ENCODE measurements at places on chromosomes 11 and 22.
A peak's percentile ranks its signal among the peaks of the same experiment; 100 is the strongest.

GRCh38 chr11:126154691-126155090 lies 56.8 kb downstream of the RPUSD4 start:
- DNase-seq, result no peak

DNA sequence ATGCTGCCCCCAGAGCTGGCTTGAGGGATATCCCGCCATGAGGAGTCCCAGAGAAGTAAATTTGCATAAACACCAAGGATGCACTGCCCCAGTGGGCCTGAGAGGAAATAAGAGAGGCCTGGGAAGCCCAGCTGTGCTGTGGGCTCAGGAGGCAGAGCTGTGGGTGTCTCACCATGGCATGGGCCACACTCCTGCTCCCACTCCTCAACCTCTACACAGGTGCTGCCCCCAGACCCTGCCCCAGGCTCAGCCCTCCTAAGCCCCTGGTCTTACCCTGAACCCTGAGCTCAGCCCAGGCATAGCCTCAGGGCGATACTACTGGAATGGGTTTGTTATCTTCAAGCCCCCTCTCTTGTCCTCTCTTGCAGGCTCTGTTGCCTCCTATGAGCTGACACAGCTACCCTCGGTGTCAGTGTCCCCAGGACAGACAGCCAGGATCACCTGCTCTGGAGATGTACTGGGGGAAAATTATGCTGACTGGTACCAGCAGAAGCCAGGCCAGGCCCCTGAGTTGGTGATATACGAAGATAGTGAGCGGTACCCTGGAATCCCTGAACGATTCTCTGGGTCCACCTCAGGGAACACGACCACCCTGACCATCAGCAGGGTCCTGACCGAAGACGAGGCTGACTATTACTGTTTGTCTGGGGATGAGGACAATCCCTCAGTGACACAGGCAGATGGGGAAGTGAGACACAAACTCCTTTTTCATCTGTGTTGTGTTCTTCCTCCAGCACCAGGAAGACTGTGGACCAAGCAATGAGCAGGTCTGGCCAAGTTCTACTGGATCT lies 59.9 kb downstream of the GGTLC2 start:
- no peak for DNase-seq

DNA sequence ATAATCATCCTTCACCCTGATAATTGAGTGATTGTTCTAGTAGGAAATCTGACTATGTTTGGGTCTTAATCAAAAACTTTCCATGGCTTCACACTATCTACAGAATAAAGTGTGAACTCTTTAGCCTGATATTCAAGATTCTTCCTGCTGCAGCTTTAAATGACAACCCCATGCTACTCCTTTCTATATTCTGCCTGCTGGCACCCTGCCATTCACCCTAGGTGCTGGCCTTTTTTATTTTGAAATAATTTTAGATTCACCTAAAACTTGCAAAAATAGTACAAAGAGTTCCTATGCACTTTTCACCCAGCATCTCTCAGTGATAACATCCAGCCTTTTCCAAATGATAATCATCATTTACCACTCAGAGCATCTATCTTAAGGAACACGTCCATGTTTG lies 363.4 kb upstream of the NARS2 start:
- no peak for DNase-seq

- DNase-seq, result no peak
Measured at GRCh38 chr11:130600139-130600538, 151.7 kb downstream of the ADAMTS15 start.

DNA sequence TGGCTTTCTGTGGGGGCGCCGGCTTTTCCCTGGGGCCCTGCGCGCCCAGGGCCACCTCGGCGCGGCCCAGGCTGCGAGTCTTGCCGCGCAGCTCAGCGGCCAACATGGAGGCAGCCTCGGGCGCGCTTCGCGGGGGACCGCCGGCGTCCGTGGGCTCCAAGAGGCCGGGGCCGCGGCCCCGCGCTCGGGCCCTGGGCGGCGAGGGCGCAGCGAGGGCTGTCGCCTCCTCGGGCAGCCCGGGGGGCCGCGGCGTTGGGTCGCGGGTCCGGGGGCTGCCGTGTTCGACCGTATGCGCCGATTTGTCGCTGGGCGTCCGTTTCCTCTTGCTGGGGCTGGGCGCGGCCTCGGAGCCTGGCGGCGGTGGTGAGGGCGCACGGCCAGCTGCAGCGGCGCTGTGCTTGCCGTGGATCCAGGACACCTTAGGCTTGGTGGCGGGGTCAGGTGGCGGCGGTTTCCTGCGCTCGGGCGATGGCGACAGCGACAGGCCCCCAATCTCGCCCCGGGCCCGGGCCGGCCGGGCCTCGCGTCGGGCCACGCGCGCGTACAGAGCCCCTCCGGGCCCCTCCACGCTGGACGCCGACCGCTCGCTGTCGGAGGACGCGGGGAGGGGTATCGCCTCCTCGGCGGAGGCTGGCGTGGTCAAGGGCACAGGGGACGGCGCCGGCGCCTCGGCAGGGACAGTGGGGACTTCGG lies 11.9 kb downstream of the SCARF2 start:
- no peak for DNase-seq

GRCh38 chr11:125401746-125402145 lies 94.3 kb downstream of the FEZ1 start:
- DNase-seq, result no peak

GRCh38 chr11:83784419-83784818 lies 498.3 kb upstream of the CCDC90B start:
- DNase-seq, result no peak

- no peak for DNase-seq
Measured at GRCh38 chr11:7611411-7611810, 61.9 kb downstream of the CYB5R2 start.

- no peak for DNase-seq
Measured at GRCh38 chr11:110038201-110038600, 55.0 kb upstream of the ZC3H12C start.

DNA sequence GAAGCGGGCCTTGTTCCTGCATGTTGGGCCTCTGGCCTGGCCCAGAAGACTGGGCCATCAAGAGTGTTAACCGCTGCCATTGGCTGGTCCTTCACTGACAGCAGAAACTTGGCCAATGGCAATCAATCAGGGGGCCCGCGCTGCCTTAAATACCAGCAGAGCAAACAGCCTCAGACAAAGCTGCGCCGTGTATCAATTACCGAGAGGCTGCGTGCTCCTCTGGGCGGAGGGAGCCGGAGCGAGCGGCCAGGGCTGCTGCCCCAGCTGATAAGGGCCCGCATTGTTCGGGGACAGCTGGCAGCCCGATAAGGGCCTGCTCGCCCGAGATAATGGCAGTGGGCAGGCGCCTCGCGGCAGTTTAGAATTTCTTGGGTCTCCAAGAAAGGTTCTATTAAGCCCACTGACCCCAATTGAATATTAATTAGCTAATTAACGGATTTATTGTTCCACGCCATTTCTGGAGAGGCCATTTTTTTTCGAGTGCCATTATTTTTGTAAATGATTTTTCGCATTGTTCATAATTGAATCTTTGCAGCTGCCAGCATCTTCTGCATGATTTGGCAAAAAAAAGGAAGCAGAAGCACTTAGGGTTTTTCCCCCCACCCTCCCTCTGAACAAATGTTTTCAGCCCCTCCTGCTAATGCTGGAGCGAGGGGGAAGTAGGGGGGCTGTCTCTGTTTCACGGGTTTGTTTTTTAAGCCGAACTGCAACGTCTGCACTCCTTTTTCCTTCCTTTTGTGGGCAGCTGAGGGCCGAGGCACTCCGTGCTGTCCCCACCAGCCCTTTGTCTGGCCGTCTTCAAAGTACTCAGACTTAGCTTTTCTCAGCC lies 37.6 kb upstream of the RIC3 start:
- no peak for DNase-seq

DNA sequence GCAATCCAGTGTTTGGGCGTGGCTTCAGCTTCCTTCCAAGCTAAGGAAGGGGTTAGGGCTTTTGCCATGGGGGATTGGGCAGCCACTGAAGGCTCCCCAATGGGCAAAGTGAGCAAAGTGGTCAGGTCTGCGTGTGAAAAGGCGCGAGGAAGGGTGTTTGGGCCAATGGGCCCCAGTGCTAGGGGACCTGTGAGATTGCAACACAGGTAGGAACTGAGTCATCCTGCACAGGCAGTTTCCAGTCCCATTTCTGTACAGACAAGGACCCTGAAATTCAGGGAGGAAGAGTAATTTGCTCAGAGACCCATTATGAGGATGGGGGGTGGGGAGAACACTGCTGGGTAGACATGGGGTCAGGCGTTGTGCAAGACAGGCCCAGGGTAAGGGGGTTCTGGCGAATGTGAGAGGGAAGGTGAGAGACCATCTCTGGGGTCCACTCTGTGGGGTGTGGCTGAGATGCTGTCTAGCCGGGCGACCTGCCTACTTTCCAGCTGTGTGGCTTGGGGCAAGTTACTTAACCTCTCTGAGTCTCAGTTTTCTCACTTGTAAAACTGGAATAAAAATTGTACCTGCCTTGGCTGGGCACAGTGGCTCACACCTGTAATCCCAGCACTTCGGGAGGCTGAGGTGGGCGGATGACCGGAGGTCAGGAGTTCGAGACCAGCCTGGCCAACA lies 7.3 kb downstream of the CCDC88B start:
- DNase-seq, result no peak

DNA sequence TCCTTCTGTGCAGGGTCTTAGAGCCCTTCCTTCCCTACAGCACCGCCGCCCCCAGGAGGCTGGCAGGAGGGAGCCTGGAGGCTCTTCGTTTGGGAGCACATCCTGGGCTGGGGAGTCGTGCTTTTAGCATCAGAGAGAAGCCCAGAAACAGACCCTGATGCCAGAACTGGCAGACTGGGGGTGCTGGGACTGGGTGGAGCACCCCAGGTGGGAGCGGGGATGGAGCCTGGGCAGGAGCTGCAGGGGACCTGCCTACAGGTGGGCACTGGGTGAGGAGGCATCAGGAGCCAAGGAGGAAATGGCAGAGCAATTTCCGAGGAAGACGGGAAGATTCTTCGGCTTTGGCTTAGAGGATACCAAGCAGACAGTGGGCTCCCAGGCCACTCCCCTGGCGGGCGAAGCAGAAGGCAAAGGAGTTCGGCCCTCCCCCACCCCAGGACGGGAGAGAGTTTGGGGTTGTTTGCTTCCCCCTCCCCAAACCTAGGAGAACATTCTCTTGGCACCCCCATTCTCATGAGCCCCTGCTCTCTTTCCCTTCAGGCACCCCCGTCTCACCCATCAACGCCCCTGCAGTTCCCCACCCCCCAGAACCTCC lies 1.1 kb downstream of the SYT7 start:
- no peak for DNase-seq

DNA sequence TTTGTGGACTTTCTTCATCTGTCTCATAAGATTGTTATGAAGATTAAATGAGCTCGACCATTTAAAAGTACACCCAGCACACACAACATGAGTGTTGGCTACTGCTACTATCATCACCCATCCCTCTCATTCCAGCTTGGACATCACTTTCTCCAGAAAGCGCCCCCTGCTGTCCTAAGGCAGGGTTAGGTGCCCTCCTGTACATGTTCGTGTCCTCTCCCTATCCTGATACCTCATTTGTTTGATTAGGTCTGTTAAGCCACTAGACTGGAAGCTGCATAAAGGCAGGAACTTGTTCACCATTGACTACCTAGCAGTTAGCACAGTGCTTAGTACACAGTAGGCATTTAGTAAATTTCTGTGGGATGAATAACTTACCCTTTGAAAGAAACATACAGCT lies 85.5 kb downstream of the ENTHD1 start:
- no peak for DNase-seq

GRCh38 chr11:70522593-70523311 lies 124.4 kb downstream of the CTTN start:
- no peak for DNase-seq

- peak; percentile 60 for DNase-seq
Measured at GRCh38 chr11:61679893-61680621, at the start of gene DAGLA. Gene DAGLA, plus strand, starts transcription at chr11:61680391. Its CDS starts 39,765 bp downstream, at chr11:61720156.

GRCh38 chr11:79046366-79046765 lies 394.5 kb downstream of the TENM4 start:
- DNase-seq, result no peak

DNA sequence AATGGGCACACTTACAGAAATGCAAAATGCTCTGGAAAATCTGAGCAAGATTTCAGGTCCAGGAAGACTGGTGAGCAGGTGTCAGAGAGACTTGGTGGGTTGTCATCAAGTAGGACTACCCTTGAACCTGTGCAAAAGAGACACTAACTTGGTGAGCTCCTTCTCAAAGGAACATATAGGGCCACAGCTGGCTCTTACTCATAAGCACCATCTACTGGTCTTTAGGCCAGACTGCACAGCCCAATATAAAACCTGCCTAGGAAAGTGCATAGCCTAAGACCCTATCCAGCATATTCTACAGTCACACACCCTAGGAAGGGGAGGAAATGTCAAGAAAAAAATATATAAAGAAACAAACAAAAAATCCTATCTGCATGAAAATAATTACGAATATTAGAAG lies 18.2 kb upstream of the OR10W1 start:
- no peak for DNase-seq

DNA sequence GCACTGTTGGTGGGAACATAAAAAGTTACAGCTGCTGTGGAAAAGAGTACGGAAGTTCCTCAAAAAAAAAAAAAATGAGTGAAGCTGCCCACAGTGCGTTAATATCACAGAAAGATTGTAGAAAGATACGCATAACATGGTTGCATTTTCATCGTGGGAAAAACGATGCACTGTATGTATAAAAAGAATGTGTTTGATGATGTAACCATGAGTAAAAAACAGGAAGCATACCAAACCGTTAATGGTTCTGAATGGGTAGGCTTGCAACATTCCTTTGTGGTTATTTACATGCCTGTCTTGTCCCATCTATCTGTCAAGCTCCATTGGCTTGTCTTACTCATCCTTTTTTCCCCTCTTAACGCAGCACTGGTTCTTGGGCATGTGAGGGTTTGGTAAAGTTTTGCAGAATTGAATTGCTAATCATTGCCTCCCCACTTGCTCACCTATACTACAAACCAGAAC lies 33.8 kb upstream of the DKK3 start:
- no peak for DNase-seq

DNA sequence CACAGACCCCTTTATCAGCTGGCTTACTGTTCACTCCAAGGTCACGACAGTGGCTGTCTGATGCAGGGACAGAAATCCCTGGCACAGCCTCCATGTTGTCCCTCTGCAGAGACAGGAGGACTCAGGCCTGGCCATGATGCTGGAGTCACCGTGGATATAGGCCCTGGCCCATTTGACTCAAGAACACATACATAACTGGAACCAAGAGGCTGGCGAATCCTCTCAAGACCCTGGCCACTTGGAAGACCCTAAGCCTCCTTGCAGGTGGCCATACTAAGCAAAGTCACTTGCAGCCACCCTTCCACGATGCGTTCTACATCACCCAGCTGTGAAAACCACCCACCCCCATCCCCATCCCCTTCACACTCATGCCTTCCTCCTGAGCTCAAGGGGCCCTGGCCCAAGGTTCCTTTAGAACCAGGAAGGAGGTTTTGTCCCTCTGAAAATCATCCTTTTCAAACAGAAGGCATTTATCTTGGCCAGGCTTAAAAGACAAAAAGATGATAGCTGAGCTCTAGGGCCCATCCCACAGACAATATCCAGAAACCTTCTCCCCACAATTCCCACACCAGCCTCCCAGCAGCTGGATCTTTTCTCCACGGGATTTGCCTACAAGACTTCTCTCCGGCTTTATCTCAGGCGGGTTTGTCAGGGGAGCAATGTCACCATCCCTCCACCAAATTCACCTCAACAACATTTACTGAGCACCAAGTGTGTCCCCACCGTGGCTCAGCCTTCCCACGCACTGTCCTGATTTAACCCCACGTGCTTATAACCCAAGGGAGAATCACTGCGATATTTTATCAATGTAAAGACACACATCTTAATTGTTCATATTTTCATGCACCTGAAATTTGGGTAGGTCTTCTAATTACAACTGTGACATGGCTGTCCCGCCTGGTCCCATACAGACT lies 123.4 kb upstream of the SERPIND1 start:
- no peak for DNase-seq

Measured in activated CD4-positive, alpha-beta T cell treated with anti-CD3 and anti-CD28 coated beads for 24 hours (primary cell).